Left ventricle myocardium inferior (tissue), 1 donor: ENCODE measurements at places on chromosomes 6 and 20.
A peak's percentile ranks its signal among the peaks of the same experiment; 100 is the strongest.

- DNase-seq, result no peak
Observed at GRCh38 chr6:21431526-21431925, 162.0 kb upstream of the SOX4 start.

- peak; percentile 19 for DNase-seq
Observed at GRCh38 chr6:131281471-131282270, 146.4 kb downstream of the AKAP7 start.

DNA sequence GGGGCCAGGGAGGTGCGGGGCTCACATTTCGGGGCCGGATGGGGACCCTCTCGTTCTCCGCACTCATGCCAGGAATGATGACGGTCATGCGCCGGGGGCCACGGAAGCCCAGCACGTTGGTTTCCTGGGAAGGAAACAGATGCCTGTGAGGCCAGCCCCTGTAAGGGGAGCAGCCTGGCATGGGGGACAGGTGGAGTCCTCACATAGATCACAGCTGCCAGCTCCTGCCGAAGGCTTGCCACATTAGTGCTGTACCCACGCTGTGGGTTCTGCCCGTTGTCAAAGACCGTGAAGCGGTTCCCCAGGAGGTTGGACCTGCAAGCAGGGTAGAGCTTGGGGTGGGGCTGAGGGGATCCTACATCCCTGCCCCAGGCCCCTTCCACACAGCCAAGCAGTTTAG, 6.7 kb upstream of the TEAD3 start:
- no peak for DNase-seq

GRCh38 chr6:1113916-1114540, 197.9 kb upstream of the FOXQ1 start:
- no peak for DNase-seq

DNA sequence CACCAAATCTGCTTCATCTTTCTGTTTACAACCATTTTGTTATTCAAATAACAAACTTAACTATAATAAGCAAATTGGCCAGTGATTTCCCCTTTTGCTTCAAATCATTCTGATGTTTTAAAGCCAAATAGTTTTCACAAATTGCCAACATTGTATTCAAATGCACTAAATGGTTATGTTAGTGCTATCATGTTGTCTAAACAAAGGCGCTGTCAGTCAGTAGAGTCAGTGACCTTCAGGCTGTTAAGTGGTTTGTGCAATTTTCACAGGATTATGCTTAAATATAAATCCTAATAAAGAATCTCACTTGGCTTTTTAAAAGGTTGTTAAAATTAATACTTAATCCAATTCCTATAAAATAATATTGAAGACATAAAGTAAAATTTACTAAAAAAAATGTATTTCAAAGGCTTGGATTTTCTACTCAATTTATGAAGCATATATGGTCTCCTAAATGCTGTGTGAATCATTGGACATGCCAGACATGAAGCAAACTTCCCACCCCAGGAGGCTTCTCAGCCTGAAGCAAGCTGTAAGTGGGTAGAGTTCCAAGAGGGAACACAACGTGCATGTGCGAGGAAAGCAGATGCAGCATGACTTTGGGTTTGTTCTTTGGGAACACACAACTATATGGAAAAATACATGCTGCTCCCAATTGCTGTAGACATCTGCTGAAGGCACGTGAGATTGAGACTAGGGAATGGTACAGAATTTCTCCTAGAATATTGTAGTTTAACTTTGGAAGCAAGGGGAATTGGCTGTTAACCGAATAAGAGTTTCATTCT, 54.9 kb downstream of the RSPO3 start:
- no peak for DNase-seq

DNA sequence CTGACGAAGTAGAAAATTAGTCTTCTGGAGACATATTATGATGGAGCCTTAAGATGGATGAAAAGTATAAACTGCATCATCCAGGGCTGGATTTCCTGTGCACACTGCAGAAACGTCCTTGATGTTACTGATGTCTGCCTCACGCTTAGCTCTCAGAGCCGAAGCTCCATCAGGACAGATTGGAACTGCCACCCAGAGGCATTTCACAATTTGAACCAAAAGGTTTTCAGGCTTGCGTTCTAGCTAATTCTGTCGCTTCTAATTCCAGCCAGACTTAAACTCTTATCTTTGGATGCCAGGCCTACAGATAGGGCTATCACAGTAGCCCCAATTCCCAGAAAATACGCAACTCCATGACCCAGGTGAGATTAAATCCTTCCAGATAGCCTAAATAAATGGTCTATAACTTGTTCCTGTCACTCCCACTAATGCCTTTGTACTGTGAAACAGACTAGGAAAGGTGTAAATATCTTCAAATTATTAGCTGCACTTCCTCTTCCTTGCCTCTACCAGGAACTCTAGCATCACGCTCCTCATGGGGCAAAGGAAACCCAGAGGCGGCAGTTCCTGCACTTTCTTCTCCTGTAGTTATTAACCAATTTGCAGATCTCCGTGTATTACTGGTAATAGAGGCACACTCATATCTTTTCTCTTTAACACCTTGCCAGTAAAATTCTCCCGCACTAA, 634.6 kb downstream of the PRKN start:
- no peak for DNase-seq

- DNase-seq, result no peak
Observed at GRCh38 chr6:8545336-8545735, 110.0 kb upstream of the SLC35B3 start.
